ENCODE measurements at places on chromosomes 12 and 14.

GRCh38 chr12:122847516-122847836, 12.2 kb downstream of the HIP1R start:
- DNase-seq = no peak

GRCh38 chr14:69046476-69046860, 67.4 kb upstream of the ACTN1 start:
- DNase-seq = no peak

DNA sequence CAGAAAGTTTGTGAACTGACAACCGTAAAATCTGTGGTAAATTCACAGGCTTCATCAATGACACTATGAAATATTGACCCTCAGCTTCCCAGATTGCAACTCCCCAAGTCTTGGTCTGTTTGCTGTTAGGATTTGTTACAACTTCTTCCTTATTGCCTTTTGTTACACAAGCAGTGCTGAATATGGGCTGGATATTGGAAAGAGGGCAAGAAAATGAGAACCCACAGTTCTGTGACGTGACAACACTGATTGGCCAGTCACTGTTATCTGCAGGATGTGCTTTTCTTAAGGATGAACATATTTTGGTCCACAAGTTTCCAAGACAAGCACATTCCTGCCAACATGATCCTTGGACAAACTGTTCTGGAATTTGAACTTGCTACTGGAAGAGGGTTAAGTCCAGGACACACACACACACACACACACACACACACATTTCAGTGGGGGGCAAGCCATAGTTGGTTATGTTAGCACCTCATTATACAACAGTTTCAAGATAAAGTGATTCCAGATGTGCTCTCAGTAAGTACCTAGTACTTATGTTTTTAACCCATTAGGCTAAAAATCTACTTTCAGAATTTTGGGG, 16.6 kb upstream of the SLC38A2 start:
- peak; percentile 92 for DNase-seq

DNA sequence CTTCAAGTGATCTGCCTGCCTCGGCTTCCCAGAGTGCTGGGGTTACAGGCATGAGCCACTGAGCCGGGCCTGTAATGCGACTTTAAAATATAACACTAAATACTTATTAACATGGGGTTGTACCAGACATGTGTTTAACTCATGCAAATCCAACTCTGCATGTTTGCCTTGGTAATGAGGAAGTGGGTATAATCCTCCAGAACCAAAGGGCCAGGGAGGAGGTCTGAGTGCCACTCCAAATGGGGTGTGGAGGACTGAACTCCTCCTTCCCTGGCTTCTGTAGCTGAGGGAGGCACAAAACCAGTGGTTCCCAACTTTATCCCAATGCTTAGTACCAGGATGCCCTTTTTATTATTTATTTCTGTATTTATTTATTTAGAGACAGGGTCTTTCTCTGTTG, 61.6 kb upstream of the MED13L start:
- DNase-seq = no peak

- no peak for DNase-seq
These were observed 93.7 kb downstream of the SAMD4A start for GRCh38 chr14:54660604-54661111.

- no peak for DNase-seq
These were observed 21.0 kb downstream of the RPGRIP1 start for GRCh38 chr14:21300892-21301291.

DNA sequence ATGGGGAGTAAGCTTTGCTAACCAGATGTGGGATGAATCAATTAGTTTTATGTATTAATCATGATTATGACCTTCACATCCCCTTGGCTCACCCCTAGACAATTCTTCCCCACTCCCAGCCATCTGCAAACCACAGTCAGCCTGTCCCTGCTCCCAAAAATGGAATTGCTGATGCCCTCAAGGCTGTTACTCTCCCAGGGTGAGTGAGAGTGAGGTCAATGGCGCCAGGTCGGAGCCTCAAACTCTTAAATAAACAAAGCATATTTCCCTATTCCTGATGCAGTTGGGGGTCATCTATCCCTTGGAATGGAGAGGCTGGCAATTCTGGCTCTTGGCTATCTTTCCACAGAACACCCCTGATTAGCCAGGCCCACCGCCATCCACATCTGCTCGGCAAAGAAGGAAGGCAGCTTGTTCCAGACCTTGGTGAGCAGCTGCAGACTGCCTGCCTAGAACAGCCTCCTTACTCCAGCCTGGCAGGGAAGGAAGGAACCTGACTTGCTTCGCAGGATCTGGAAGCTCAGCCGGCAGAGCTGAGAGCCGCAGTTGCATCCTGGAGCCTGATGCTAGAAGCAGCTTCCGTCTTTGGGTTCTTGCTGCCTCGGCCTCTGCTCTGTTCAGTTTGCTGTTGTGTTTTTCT, 57.0 kb downstream of the SMUG1 start:
- DNase-seq = no peak

DNA sequence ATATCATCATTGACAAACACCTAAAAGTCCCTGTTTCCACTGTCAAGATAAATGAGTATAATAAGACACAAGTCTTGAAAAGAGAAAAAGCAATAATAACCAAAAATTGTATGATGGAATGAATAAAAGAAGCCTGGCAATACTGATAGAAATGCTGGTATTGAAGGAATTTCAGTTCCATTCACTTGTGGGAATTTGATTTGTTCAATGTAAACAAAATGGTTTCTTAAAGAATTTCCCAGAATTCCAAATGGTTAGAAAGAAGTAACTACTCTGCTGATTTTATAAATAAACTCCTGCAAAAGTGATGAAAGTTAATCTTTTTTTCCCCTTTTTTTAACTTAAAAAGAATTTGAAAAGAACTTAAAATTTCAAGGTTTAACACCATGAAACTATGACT, 129.9 kb upstream of the PDZRN4 start:
- peak; percentile 1 for DNase-seq

GRCh38 chr12:11067514-11067913, 5.4 kb upstream of the TAS2R46 start:
- DNase-seq = no peak

GRCh38 chr12:120199025-120199424, 1.9 kb downstream of the RPLP0 start:
- no peak for DNase-seq

DNA sequence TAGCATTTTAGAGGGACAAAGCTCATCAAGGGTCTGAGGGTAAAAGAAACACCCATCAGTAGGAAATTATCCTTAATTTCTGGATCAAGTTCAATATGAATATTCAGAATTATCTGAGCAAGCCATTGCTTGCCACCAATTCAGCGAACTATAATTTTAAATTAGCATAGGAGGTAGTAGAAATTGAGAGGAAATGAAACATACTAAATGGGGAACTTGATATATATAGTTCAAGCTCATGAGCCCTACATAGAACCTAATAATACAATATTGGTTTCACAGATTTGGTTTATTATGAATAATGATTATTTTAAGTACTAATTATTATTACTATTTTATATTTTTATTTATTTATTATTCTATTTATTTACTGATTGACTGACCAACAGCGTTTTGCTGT, 42.1 kb upstream of the GXYLT1 start:
- no peak for DNase-seq

DNA sequence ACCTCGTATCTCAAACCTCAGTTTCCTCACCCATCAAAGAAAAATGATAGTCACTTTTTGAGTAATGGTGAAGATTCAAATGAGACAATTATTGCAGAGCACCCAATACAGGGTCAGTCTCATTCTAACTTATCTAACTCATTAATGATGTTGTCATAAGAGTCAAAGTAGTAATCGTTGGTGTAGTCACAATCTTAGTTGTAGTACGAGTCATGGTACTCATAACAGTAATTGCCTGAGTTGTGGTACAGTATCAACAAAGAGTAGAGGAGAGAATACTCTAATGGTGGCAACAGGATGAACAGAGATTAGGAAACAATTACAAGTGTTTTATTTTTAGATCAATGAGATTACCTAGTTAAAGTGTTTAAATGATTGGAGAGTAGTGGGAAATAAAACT, 93.6 kb upstream of the TMTC2 start:
- DNase-seq = no peak

- no peak for DNase-seq
These were observed 68.9 kb upstream of the BBS10 start for GRCh38 chr12:76417116-76417515.

DNA sequence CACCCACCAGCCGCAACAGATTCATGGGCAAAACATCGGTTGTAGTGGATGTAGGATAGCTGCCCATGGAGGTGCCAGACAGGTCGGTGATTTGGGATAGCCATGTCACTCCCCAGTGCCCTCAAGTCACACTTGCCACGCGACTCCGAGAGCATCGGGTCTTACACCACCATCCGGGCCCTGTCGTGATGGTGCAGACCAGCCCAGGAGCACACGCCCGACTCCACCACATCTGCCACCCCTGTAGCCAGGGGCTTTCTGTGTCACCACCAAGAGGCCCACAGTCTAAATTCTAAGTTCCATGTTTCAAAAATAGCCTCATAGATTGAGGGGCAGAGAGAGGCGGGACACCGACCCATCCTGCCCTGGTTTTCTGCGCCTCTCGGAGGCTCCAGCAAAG, 18.0 kb downstream of the FOXN4 start:
- no peak for DNase-seq

- DNase-seq = peak; percentile 56
These were observed 1.3 kb upstream of the SLC41A2 start for GRCh38 chr12:104959335-104959841.

GRCh38 chr14:36485773-36486172, 34.3 kb downstream of the NKX2-1 start:
- DNase-seq = no peak

DNA sequence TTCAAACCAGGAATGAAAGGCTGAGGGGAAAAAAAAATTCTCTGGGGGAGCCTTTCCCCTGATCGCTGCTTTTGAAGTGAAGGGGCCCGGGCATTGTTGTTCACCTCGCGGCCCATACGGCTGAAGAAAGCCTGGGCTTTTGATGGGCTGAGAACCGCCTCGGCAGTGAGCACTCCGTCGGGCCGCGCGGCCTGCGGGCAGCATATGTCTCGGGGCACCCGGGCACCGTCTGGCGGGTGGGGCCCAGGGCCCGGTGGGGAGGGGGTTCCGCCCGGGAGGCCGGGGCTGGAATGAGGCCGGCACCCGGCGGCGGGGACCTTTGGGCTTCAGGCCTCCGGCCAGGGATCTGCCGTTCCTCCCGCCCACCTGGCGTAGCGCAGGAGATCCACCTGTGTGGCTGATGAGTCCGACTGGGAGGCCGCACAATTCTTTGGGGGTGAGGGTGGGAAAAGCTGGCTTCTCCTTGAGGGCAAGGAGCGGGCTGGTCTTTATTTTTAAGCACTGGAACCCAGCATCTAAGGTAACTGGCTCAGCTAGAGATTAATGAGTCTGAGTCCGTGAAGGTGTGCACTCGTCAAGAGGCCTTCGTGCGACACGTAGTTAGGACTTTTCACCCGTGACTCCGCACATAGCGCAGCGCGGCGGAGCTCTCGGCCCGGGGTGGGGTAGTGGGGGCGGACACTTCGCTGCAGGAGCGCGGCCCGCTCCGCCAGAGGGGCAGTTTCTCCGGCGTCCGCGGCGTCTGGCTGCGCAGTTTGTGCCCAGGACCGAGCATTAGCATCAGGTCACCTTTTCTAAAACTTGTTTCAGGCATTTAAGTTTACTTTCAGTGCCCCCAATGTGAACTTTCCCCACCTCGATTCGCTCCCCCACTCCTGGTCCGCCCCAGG, 10.6 kb downstream of the FOXA1 start:
- no peak for DNase-seq

DNA sequence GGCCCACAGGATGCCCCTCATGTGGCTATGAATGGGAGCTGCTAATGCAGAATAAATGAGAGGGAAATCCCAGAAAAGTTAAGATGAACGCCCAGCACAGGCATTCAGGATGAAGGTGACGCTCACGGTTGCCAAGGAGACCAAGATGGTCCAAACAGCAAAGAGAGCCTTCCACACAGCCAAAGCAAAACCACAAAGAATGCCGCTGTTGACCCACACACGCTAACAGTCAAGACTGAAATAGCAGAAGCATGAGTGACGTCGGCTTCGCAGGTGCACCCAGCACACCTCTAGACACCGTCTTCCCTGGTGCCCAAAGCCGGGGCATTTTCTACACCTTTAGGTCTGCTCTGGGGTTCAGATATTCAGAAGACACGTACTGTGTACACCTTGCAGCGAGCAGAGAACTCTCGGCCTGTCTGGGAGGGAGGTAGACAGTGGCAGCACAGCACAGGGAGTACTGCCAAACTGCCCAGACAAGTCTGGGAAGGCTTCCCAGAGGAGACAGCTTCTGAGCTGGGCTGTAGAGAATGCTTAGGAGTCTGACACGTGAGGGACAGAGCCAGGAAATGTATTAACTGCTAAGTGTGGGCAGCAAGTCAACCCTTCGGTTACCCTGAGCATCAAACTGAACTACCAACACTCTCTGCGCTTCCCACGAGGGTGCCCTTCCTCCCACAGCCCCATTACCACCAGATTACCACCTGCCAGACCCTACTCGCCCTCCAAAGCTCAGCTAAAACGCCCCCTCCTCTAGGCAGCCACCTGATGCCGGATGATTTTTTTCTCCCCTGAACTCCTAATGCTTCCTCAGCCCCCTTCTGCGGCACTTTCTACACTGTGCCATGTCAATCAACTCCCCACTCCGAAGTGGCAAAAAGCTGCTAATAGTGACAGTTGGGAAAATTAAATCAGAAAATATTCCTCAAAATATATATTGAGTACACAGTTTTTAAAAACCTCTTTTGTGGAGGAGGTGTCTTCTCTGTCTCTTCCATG, 50.1 kb downstream of the CCDC88C start:
- no peak for DNase-seq

GRCh38 chr12:9066755-9067423, 48.8 kb downstream of the A2M start:
- DNase-seq = no peak

DNA sequence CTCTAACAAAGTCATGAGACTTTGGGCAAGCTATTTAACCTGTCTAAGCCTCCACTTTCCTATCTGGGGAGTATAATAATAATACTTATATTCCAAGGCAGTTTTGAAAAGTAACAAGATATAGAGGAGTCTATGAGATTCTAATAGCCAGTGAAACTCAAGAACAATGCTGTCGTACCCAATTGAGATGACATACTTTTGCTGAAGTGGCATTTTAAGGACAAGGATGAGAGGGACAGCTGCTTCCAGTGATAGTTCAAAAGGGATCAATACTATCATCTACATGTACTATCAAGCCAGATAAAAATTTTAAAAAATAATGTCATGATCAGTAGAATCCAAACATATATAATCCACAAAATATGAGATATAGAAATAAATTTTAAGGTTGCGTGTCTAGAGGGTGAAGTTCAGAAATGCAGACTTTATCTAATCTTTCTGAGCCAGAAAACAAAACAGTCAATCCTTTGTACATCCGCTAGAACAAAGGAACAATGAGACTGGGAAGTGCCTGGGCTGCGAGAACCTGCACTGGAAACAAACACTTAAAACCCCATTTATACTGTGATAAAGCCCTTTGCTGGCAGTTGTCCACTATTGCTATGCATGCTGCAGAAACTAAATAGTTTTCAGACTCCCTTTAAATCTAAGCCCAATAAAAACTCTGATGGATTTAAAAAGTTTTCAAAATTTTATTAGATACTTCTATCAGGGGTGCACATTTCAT, 38.6 kb downstream of the PTPRB start:
- DNase-seq = no peak

DNA sequence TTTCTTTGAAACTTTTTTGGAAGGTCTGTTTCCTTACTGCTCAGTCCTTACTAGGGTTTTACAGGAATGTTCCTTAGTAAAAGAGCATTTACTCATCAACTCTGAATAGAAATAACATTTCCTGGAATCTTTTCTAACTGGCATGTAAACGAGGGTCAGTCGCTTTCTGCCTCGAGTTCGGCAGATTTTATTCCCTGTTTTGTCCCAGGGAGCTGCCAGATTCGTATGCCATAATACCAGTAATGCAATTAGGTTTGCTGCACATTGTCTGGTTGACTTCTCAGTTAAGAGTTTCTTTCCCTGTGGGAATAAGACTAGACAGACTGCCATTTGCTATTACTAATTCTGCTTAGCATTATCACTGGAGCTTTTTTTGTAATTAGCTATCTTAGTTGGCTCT, 91.9 kb downstream of the VRK1 start:
- DNase-seq = no peak
